CD4-positive, alpha-beta T cell (primary cell): ENCODE measurements at places on chromosomes 1 and 21. TPM values are rescaled to one million over a fixed set of nuclear protein-coding genes. Genes with fewer than 3 reads are reported as not detected.

The GATAD2B gene
- total RNA-seq = 51.6 TPM

The GPR89B gene
- total RNA-seq = 10.0 TPM

The SYT2 gene
- not detected for total RNA-seq

The MANEAL gene
- total RNA-seq = 0.53 TPM

The RNU1-1 gene
- total RNA-seq = 4,982 TPM

The AADACL4 gene
- total RNA-seq = not detected

The SH3BGR gene
- total RNA-seq = 0.87 TPM

The GPR3 gene
- total RNA-seq = 0.19 TPM

The CLIC6 gene
- 0.14 TPM for total RNA-seq

The RIMKLA gene
- total RNA-seq = not detected

The GRHL3 gene
- not detected for total RNA-seq

The DOCK7 gene
- total RNA-seq = 6.0 TPM

The DMBX1 gene
- not detected for total RNA-seq

The CAMK2N1 gene
- total RNA-seq = 2.3 TPM

The MFSD2A gene
- total RNA-seq = 2.5 TPM

The EPRS1 gene
- total RNA-seq = 37.4 TPM

The DCDC2B gene
- not detected for total RNA-seq

The KRTAP20-3 gene
- not detected for total RNA-seq

The INAVA gene
- not detected for total RNA-seq

The KIF14 gene
- 0.11 TPM for total RNA-seq

The DNM3 gene
- total RNA-seq = 1.6 TPM

The KPRP gene
- not detected for total RNA-seq

The PROK1 gene
- total RNA-seq = not detected

The LRRC38 gene
- not detected for total RNA-seq

The S100A16 gene
- total RNA-seq = not detected

The RNF207 gene
- 6.8 TPM for total RNA-seq

The TEX38 gene
- not detected for total RNA-seq

The GBP7 gene
- total RNA-seq = not detected

The ESRRG gene
- not detected for total RNA-seq

The NEK2 gene
- total RNA-seq = not detected

The NBPF8 gene
- total RNA-seq = 38.8 TPM

The RGS1 gene
- total RNA-seq = 428 TPM

The OR2G6 gene
- not detected for total RNA-seq

The LCE1B gene
- total RNA-seq = not detected

The DTL gene
- total RNA-seq = 0.49 TPM

The PCSK9 gene
- not detected for total RNA-seq

The PAX7 gene
- not detected for total RNA-seq

The RPF1 gene
- 67.6 TPM for total RNA-seq

The IGSF21 gene
- not detected for total RNA-seq

The DNAJC6 gene
- 2.4 TPM for total RNA-seq

The LCE1A gene
- not detected for total RNA-seq

The FBXO42 gene
- 14.3 TPM for total RNA-seq

The RPTN gene
- total RNA-seq = not detected

The TMPRSS15 gene
- not detected for total RNA-seq

The OR2T3 gene
- not detected for total RNA-seq

The ADGRB2 gene
- 0.39 TPM for total RNA-seq
